ENCODE measurements at places on chromosomes 6 and 20.

DNA sequence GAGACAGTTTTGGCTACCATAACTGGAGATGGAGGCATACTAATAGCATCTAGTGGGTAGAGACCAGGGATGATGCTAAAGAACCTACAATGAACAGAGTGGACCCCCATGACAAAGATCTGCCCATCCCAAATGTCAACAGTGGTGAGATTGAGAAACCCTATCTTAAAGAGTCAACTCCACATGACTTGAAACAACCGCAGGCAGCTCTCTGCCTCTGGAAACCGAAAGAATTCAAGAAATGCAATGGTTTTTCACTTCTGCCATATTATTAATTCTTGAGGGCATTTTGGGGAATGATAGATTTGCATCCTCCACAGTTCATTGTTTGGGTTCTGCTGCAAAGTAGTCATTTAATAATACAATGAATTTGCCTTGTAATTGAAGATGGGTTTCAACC is 463.4 kb downstream of the MAFB start:
- DNase-seq, result no peak
- no peak overlapping the region for H3K4me3 ChIP-seq
- no peaks in the 10 kb centered on the region for H3K27me3 ChIP-seq

DNA sequence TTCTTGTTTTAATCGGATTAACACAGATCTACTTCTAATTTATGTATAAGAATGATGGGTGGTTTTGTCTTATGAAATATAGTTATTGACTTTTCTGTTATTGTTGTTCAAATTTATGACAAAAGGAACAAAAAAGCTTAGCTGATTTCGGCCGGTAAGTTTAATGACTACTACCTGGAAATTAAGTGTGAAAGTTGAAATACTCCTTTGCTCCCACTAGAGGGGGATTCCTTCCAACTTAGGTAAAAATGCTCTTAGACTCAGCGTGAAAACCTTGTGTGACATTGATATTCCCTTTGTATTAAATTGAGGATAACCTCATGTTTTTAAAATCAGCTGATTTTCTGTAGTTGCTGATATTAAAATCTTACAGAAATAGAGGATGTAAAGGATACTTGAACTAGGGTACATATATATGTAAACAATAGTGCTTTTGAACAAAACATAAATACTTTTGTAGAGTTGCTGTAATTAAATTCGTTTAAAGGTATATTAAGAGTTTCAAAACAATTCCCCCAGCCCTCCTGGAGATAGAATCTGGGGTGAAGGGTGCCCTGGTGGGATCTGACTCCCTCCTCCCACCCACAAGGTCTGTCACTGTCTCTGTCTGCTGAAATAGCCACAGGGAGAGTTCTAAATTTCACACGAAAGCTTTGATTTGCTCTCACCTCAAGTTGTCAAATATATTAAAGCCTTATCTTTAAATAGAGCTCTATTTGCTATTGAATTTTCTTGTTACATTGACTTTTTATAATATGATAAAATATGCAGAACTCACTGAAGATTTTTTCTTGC is 257.5 kb downstream of the ARID1B start:
- DNase-seq, result no peak
- H3K27me3 ChIP-seq, result no peaks in the 10 kb centered on the region
- H3K4me1 ChIP-seq, result peaks cover 22% of the 10 kb centered on the region
- H3K4me3 ChIP-seq, result no peak overlapping the region
- no peaks in the 10 kb centered on the region for H3K36me3 ChIP-seq

DNA sequence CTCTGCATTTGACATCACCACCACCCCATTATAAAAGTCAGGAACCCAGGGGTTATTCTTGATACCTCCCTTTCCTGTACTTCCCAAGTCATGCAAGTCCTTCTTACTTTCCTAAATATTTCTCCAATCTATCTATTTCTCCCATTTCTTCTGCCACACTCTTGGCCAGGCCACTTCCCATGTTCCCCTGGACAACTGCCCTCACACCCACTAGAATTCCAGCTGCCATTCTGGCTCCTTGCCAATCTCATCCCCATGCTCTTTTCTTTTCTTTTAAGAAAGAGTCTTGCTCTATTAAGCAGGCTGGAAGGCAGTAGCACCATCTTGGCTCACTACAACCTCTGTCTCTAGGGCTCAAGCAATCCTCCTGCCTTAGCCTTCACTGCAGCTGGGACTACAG is 15.2 kb downstream of the DEFB132 start:
- no peak for DNase-seq
- no peak overlapping the region for H3K4me3 ChIP-seq
- H3K27me3 ChIP-seq, result no peaks in the 10 kb centered on the region

GRCh38 chr20:8509809-8510208 is 377.7 kb downstream of the PLCB1 start:
- H3K4me3 ChIP-seq, result no peak overlapping the region
- no peak overlapping the region for H3K27ac ChIP-seq
- no peaks in the 10 kb centered on the region for H3K36me3 ChIP-seq
- no peaks in the 10 kb centered on the region for H3K27me3 ChIP-seq

- no peak overlapping the region for H3K4me3 ChIP-seq
- no peaks in the 10 kb centered on the region for H3K4me1 ChIP-seq
- H3K36me3 ChIP-seq, result no peaks in the 10 kb centered on the region
- H3K27ac ChIP-seq, result no peak overlapping the region
These were observed 7.6 kb upstream of the TAAR9 start for GRCh38 chr6:132530293-132530974.

- no peak overlapping the region for H3K4me3 ChIP-seq
- H3K36me3 ChIP-seq, result no peaks in the 10 kb centered on the region
- no peak overlapping the region for H3K27ac ChIP-seq
- no peaks in the 10 kb centered on the region for H3K27me3 ChIP-seq
- no peak for DNase-seq
These were observed 46.2 kb upstream of the RFPL4B start for GRCh38 chr6:112300896-112301295.

- no peaks in the 10 kb centered on the region for H3K36me3 ChIP-seq
- H3K27ac ChIP-seq, result no peak overlapping the region
- no peak for DNase-seq
- no peaks in the 10 kb centered on the region for H3K4me1 ChIP-seq
These were observed 17.5 kb upstream of the SIRPA start for GRCh38 chr20:1877609-1878200.

DNA sequence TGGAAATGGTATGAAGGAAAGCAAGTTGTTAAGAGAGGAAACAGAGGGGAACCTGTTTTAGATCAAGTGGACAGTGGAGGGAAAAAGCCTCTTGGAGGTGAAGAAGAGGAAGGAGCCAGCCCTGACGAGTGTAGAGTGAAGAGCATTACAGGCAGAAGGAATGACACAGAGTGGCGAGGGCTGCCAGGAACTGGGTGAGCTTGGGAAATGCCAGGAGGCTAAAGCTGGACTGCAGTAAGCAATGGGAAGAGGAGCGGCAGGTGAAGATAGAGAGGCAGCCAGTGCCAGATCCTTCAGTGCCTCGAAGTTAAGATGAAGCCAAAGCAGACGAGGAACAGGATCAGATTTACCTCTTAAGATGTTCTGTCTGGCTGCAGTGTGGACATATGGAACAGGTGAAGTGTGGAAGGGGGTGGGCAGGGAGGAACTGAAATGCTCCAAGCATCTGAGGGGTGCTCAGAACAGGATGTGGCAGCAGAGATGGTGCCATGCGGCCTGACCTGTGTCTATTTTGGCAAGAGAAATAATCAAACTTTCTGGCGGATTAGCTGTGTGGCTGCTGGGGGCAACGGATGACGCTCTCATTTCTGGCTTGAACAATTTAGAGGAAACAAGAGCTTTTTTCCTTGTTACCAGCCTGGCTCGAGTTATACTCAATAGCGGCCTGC is 748.4 kb downstream of the PTPRT start:
- H3K4me1 ChIP-seq, result no peaks in the 10 kb centered on the region
- H3K27ac ChIP-seq, result no peak overlapping the region
- no peak for DNase-seq
- no peak overlapping the region for H3K4me3 ChIP-seq

GRCh38 chr6:139313784-139314545 is 22.2 kb upstream of the TXLNB start:
- DNase-seq, result no peak
- H3K27me3 ChIP-seq, result no peaks in the 10 kb centered on the region
- H3K4me1 ChIP-seq, result no peaks in the 10 kb centered on the region
- no peak overlapping the region for H3K27ac ChIP-seq

All from breast epithelium (tissue), 4 donors.